ENCODE measurements at places on chromosomes 2 and 18.

GRCh38 chr2:229141424-229142025, 129.6 kb downstream of the PID1 start:
- DNase-seq: no peak

GRCh38 chr2:184357033-184357432, 241.3 kb upstream of the ZNF804A start:
- no peak for DNase-seq

DNA sequence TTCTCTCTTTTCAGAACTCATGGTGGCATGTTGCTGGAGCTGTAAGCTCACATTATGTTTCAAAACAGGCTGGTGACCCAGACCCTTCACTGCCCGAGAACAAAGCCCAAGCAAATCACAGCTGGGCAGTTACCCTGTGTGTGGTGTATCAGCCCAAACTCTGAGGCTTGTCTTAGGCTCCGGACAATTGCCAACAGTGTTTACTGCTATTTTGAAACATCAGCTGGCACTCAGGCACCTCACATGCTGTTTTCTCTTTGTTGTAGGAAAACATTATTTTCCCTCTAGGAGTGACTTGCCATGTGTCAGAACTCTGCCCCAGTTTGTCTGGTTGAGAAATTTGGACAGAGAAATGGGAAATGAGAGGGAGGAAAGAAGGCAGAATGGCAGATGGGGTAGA, 237.6 kb upstream of the APCDD1 start:
- DNase-seq: no peak

- DNase-seq: no peak
Observed at GRCh38 chr2:216903470-216903869, 43.6 kb upstream of the TNP1 start.

GRCh38 chr2:50719837-50720696, 311.9 kb downstream of the NRXN1 start:
- no peak for DNase-seq

DNA sequence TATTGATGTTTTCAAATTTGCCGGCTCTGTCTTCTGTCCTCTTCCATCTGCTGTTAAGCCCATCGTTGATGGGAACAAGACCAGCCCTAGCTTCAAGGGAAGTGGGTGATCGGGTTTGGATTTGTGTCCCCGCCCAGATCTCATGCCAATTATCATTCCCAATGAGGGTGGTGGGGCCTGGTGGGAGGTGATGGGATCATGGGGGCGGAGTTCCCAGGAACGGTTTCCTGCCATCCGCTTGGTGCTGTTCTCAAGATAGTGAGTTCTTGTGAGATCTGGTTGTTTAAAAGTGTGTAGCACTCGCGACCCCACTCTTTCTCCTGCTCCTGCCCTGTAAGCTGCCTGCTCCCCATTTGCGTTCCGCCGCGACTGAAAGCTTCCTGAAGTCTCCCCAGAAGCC, 9.5 kb downstream of the ASB18 start:
- DNase-seq: no peak

DNA sequence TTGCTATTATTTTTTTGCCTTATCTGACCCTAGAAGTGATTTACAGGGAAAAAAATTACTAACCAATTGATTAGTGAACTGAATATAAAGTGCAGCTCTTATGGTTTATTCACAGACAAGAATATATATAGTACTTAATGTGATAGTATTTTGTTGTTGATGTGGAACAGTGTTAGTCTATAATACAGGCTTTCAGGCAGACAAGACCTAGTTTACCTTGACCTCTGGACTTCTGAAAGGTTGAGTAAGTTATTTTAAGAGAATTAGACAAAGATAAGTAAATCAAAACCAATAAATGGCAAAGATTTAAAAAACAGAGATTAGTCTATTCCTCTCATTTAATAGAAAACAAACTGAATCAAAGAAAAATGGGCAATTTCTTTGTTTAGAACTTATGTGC, 46.0 kb downstream of the SCN1A start:
- DNase-seq: no peak

- no peak for DNase-seq
Observed at GRCh38 chr2:178530131-178530530, 49.9 kb downstream of the PLEKHA3 start.

- DNase-seq: no peak
Observed at GRCh38 chr18:59075923-59076322, 63.8 kb upstream of the SEC11C start.

- no peak for DNase-seq
Observed at GRCh38 chr2:44942304-44943030, 965 bp downstream of the SIX3 start.

DNA sequence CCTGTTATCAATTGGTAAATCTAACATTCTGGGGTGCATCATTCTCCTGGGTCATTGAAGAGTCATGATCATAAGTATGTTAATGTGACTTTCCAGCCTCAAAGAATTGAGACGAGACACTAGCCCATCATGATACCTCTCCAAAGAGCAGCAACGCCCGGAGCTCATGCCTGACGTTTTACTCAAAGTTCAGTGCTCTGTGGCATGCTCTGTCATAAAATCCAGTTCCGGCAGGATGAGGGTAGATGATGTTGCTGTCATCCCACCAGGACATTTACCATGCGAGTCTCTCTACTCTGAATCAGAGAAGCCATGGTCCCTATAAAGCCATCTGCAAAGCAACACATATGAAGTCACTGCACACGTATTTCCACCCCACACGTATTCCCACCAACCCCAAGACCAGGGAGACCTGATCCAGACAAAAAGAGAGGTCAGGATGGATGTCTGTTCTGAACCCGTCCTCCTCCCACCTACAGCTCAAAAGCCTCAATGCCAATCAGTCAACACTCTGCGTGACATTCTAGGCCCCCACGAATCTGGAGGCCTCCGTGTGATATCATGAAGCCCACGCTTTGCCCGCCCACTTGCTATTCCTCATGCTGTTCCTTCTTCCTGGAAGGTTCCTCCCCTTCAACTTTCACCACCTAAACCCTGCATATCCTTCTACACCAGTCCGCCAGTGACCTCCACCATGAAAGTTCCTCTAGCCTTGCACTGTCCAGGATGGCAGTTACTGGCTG, 85.8 kb downstream of the DNMT3A start:
- DNase-seq: no peak

- no peak for DNase-seq
Observed at GRCh38 chr18:79950515-79951341, 725 bp downstream of the SLC66A2 start.

- no peak for DNase-seq
Observed at GRCh38 chr18:68533641-68534040, 181.3 kb downstream of the TMX3 start.

DNA sequence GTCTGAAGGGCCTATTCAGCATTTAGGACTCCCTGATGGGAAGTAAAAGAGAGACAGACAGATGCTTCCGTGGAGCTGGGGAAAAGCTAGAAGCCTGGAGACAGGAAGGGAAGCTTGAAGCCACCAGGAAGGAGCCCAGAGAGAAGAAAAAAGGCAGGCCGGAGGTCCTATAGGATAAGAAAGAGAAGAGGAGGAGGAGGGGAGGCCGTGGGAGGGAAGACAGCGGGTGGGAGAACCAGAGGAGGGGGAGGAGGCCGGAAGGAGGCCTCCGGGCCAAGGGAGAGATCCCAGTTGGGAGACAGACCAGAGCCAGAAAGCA, 107.1 kb upstream of the PKDCC start:
- DNase-seq: no peak

DNA sequence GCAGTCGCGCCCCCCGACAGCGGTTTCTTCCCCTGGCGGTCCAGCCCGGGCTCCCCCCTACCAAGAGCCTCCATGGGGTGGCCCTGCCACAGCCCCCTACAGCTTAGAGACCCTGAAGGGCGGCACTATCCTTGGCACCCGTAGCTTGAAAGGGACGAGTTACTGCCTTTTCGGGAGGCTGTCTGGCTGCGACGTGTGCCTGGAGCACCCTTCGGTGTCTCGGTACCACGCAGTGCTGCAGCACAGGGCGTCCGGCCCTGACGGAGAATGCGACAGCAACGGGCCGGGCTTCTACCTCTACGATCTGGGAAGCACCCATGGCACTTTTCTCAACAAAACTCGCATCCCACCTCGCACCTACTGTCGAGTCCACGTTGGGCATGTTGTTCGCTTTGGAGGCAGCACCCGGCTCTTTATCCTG, 475 bp downstream of the SLC4A1AP start:
- no peak for DNase-seq

GRCh38 chr2:58448065-58448507, 207.0 kb upstream of the FANCL start:
- no peak for DNase-seq

GRCh38 chr2:64504774-64505720, 19.1 kb upstream of the AFTPH start:
- DNase-seq: no peak

DNA sequence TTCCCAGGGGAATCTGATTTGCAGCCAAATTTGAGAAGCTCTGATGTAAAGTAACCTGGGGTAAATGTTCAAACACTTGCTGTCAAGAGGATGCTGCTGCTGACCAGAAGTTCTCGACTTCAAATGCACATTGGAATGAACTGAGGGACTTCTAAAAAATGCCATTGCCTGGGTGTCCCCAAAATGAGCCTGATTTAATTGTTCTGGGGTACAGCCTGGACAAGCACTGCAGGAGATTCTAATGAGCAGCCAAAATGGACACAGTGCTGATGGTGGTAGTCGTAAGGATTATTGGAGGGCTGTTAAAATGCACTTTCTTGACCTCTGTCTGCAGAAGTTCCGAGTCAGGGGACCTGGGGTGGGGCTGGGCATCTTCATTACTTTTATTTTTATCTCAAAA, 49.5 kb downstream of the LIPG start:
- no peak for DNase-seq

GRCh38 chr2:180742801-180743200, 237.6 kb upstream of the UBE2E3 start:
- no peak for DNase-seq

DNA sequence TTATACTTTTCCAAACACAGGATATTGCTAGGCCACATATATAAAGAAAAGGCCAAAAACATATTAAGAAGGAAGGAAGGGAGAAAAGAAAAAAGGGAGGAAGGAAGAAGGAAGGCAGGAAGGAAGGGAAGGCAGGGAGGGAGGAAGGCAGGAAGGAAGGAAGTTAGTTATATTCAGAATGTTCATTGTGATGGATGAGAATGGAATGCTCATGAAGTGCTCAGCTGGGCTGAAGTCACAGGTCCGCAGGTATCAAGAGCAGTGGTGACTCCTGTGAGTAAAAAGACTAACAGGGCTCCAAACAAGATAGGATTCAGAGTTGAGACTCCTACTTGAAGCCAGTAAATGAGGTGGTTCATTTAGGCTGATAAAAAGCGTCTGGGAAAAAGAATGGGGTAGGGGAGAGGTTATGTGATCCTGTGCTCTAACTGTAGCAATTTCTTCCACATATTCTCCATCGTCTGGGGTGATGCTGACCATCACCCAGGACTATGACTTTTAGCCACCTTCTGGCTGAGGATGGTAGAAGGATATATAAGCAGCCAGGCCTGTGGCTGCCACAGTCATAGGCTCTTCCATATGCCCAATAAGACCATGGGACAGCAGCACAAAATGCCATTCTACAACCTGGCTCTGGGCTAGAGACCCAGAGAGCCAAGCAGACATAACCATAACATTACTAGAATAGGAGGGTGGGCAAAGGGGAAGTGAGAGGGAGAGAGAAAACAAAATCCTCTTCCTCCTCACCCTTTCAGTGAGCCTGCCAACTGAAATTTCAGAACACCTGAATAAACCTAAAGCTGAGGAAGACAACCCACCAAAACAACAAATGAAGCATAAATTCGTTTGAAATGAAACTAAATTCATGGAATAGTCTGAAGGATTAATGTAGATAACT, 173.2 kb downstream of the MYO3B start:
- DNase-seq: no peak

DNA sequence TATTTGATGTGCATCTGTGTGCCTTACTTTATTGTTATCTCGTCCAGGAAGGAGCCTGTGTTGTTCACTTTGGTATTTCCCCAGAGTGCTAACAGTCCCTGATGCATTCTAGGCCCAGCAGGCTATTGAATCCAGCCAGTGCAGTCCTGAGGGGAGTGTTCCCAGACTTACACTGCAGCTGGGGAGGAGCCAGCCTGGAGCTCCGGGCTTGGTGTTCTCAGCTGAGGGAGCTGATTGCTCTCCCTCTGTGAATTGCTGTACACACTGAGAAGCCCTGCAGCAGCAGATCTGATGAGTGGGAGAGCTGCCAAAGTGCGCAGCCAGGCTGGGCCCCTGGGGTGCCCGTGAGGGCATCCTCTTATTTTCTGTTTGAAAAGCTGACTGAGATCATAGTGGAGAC, 159.2 kb downstream of the GALNT3 start:
- no peak for DNase-seq

- DNase-seq: no peak
Observed at GRCh38 chr2:30231996-30232800, 864 bp downstream of the LBH start.

DNA sequence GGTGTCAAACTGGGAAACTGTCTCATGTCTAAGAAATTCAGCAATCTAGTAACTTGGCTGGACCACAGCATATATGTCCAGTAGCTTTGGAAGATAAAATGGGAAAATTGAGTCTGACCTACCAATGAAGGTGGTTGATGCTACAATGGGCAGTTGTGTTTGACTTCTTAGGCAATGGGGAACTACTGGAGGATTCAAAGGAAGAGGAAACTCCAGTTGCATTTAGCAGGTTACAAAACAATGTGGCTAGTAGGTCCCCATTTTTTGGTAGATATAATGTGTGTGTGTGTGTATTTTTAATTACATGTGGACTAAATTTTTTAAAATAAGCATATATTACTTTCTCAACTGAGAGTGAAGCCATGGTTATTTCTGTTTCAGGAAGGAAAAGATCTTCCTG, 427.7 kb downstream of the NBAS start:
- DNase-seq: no peak

- DNase-seq: no peak
Observed at GRCh38 chr18:46278481-46279465, 174.6 kb downstream of the HAUS1 start.

- no peak for DNase-seq
Observed at GRCh38 chr2:224039770-224040440, 819 bp upstream of the SERPINE2 start.

GRCh38 chr2:237486334-237486818, 675 bp upstream of the MLPH start:
- DNase-seq: no peak

DNA sequence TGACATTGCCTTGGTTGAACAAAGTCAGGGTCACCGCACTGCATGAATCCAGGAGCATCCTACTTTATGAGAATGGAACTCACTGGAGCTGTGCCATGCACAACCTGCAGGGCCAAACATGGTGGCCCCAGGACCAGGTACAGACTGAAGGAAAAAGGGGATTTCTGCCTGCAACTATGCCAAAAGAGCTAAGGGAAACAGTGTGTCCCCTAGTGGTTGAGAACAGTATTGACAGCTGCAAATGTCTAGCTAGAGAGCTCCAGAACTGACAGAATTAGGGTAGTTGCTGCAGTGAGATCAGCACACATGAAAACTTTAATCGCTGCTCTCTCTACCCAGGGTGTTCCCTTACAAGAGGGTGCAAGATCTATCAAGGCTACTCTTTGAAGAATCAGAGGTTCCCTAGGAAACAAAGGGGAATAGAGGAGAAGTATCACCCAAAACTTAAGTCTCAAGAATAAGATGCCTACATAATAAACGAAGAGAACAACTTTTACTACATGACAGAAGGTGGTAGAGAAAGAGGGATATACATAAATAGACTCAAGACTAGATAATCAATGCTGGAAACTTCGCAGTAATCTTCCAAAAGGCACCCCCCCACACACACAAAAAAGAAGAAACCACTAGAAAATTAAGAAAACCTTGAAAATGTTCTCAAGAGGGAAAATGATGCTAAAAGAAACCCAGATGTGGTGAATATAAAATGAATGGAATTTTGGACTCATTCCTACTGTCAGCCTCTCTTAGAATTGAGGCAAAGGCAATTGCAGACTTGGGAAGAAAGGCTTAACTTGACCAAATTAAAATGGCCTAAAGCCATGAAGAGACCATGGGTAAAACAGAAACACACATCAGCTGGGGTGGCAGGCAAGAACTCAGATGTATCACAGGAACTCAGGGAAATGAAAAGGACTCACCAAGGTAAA, 43.6 kb upstream of the IHH start:
- no peak for DNase-seq

All from esophagus squamous epithelium (tissue), 5 donors.